ENCODE measurements at places on chromosomes 16 and 17.

- DNase-seq = peak; percentile 86
Observed at GRCh38 chr16:679814-680624, at the start of gene STUB1. Gene STUB1, plus strand, starts transcription at chr16:680410. Its CDS starts 116 bp downstream, at chr16:680526.

GRCh38 chr16:1545044-1546040, 11.9 kb downstream of the TMEM204 start:
- no peak for DNase-seq

DNA sequence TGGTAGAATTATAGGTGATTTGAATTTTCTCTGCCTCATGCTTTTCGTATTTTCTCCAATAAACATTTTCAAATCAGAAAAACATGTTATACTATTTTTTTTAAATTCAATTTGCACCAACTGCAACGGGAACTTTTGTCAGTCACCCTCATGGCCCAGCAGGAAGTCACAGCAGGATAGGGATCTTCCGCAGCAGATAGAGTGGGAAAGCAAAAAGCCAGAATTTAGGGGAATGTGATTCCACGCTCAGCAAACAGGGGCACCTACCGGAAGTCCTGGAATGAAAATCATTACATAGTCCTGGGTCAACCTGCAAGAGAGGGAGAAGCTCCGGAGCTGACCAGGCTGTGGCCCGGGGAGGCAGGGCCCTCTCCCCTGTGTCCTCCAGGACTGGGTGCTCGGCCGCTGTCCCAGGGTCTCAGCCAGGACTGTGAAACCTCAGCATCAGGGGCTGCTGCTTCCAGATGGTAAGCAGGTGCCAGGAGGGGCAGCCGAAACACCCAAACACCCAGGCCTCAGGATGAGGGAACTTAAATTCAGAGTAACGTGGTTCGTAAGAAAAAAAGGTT, 3.9 kb downstream of the SLC47A2 start:
- no peak for DNase-seq

- no peak for DNase-seq
Observed at GRCh38 chr17:65933290-65933689, 258.6 kb downstream of the CEP112 start.

DNA sequence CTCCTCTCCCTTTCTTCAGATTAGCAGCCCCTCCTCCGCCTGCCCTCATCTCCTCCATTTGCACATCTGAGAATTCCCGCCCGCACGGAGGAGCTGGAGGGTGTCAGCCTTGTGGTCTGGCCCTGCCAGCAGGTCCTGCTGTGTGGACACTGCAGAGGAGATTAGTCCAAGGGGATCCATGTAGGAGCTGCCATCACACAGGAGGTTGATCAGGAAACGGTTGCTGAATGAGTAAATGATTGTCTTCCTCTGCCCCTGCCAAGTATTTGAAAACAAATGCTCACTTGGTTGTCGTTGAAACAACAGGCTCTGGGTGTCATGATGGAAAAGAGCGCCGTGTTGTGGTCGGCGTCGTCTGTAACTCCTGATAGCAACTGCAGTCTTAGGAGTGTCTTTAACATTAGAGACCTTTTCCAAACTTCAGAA, 63.8 kb upstream of the CHMP6 start:
- DNase-seq = no peak

- DNase-seq = no peak
Observed at GRCh38 chr16:49484936-49485335, 111.3 kb downstream of the C16orf78 start.

GRCh38 chr17:8084250-8084649, 3.3 kb downstream of the ALOX12B start:
- DNase-seq = no peak

GRCh38 chr17:80666867-80667266, 122.2 kb downstream of the RPTOR start:
- DNase-seq = no peak

DNA sequence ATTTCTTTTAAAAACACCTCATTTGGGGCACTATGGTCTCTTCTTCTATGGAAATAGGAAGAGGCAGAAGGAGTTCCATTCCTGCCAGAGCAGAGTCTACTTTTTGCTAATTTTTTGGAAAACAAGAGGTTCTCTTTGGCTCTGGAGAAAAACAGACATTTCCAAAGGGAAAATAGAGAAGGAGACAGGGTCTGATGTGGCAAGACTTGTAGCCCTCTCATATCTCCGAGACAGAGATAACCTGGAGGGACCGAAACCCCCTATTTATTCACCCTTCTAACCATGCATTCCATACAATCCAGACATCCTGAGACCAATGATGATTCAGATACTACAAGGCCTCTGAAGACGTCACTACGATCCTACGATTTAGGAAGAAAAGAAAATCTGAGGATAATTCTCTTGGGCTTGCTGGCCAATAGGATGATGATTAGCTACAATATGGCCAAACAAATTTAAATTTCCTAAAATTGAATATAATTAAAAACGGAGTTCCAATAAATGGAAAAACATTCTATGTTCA, 70.2 kb downstream of the HIC1 start:
- no peak for DNase-seq

GRCh38 chr16:60107871-60108270, 1373.8 kb upstream of the GOT2 start:
- DNase-seq = no peak

DNA sequence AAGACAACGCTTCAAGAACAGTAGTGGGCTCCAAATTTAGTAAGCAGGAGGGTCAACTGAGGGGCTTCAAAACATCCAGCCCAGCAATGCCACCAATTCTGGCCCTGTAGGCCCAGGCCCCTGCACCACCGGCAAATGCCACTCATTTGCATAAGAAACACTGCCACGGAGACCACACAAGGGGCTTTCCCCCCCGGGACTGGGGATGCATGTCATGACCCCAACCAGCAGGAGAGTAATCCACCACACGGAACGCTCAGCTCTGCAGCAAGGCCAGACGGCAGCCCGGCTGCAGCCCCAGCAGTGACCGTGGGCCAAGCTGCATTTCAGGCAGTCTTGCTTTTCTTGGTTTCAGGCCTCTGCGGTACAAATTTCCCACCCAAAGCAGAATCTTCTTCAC, 14.1 kb downstream of the TMEM11 start:
- no peak for DNase-seq

GRCh38 chr16:10594312-10594950, 14.0 kb upstream of the EMP2 start:
- peak; percentile 27 for DNase-seq

DNA sequence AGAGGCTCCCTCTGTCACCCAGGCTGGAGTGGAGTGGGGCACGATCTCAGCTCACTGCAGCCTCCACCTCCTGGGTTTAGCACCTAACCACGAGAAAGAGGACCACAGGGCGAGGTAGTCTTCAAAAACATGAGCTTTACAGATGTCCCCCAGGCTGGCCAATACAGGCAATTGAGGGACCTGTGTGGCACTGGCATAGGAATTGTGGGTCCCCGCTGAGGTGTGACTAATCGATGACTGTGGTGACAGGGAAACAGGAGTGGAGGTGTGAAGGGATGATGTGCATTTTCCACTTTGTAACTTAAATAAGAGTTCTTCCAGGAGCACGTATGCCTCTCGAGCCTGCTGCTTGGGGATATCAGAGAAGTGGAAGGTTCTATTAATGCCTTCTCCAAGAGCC, 12.6 kb upstream of the ARHGAP17 start:
- no peak for DNase-seq

- no peak for DNase-seq
Observed at GRCh38 chr17:72342627-72343527, 222.1 kb downstream of the SOX9 start.

DNA sequence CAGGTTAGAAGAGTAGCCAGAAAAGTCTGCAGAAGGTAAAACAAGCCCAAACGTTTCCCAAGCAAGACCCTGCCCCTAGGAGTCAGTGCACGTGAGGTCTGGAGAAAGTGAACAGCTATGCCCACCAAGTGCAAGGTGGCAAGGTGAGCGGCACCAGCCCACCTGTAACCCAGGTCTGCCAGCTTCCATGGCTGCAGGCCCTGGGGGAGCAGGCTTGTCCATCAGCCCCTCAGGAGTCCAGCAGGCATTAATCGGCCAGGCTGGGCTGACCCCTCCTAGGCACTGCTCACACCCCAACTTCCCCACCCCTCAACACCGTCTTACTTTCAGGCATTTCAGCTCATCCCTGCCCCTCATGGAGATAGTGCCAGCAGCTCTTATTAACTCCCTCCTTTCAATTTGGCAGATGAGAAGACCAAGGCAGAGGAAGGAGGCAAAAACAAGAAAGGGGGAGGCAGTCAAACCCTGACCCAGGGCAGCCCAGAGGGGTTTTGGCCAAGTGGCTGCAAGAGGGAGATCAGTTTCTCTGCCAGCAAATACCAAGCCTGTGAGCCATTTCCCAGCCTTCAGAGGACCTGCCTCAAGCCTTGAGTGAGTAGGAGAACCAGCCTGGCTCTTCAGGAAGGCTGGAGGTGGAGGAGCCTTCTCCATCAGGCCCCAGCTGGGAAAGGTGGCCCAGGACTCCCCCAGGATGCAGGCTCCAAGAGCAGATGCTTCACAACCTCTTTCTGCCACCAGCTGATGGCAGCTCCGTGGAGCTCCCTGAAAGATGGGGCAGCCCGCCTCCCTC, 14.7 kb downstream of the BEAN1 start:
- DNase-seq = no peak

- no peak for DNase-seq
Observed at GRCh38 chr17:57881783-57882351, 32.0 kb upstream of the MRPS23 start.

- DNase-seq = no peak
Observed at GRCh38 chr16:68382296-68382718, 66.0 kb downstream of the SMPD3 start.

- no peak for DNase-seq
Observed at GRCh38 chr17:32268734-32269288, 3.2 kb downstream of the RHBDL3 start.

DNA sequence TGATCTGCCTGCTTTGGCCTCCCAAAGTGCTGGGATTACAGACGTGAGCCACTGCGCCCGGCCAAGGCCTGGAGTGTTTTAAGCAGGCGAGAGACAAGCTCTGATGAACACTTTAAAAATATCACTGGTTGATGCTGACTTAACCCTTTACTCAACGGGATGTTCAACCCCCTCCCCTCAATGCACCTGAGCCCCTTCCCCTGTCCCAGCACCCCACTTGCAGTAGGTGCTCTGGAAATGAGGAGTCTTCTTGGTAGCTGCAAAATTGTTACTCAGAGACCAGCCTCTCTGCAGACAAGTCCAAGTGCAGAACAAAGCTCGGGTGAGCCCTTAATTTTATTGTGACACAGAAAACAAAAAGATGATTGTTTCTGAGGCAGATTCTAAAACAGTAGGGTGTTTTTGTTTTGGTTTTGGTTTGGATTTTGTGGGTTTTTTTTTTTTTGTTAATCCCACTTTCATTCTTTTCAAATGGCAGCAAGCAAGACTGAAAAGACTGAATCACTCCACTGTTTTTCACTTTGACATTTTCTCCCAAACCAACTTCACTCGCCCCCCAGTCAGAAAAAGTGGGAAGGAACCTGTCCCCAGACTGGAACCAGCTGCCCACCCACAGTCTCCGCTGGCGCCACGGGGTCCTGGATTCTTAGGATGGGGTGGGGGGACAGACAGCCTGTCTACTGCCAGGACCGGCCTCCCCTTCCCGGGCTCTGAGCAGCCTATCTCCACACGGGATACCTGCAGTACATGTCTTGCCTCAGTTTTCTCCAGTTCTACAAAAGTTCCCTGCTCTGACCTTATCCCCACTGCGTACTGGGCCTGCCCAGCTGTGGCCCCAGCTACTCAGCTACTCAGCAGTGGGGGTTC, 5.2 kb upstream of the PLLP start:
- no peak for DNase-seq

GRCh38 chr16:23821875-23822688, 13.7 kb upstream of the PRKCB start:
- no peak for DNase-seq

GRCh38 chr17:31558748-31559583, 167.5 kb downstream of the RAB11FIP4 start:
- peak; percentile 56 for DNase-seq

DNA sequence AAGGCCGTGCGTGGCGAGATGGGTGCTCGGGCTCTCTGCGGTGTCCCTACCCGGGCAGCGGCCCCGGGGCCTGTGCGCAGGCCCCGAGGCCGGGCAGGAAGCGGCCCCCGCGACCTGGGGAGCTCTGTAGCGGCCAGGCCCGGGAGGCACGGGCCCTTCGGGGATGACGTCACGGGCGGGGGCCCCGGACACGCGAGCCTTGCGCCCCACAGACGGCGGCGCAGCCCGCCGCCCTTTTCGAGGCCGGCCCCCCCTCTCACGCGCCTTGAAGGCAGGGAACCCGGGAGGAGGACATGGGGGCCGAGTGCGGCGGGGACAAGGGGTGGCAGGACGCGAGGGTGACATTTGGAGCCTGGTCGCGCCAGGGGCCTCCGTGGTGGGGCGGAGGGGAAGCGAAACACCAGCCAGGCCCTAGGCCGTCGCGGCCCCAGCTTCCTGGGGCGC, 1.1 kb downstream of the RAI1 start:
- DNase-seq = peak; percentile 60

GRCh38 chr16:87570938-87571867, 31.1 kb upstream of the JPH3 start:
- no peak for DNase-seq

- DNase-seq = no peak
Observed at GRCh38 chr16:24571096-24571495, 31.7 kb downstream of the RBBP6 start.

DNA sequence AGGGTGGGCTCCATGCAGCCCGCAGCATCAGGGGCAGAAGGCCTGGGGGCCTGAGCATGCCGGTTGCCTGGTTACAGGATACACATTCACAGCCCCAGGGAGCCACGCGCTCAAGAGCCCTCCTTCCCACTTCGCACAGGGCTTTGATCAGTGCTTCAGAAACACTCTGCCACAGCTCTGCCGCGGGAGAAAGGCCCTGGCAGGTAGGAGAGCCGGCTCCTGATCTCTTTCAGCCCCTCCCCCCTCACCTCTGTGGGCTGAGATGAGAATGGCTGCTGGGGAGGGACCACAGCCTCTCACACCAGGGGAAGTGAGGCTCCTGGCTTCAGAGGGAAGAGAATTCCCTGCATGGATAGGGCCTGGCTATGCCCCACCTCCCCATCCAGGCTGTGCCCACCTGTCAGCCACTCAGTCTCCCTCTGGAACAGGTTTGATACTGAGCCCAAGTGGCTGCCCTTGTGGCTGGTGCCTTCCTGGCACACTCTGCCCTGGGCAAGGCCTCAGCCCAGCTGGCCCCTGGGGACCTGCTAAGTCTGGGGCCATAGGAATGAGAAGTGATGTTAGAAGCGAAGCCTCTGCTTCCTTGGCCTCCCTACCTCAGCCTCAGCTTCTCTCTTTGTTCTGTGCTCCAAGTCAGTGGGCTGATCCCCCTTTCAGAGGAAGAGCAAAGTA, 8.6 kb downstream of the DOK4 start:
- DNase-seq = no peak

GRCh38 chr17:75087558-75088453, at the start of gene SLC16A5:
Gene SLC16A5, plus strand, starts transcription at chr17:75087954. Its CDS starts 5,683 bp downstream, at chr17:75093637.
- peak; percentile 72 for DNase-seq

- DNase-seq = no peak
Observed at GRCh38 chr16:19479302-19479721, 42.6 kb downstream of the GDE1 start.

DNA sequence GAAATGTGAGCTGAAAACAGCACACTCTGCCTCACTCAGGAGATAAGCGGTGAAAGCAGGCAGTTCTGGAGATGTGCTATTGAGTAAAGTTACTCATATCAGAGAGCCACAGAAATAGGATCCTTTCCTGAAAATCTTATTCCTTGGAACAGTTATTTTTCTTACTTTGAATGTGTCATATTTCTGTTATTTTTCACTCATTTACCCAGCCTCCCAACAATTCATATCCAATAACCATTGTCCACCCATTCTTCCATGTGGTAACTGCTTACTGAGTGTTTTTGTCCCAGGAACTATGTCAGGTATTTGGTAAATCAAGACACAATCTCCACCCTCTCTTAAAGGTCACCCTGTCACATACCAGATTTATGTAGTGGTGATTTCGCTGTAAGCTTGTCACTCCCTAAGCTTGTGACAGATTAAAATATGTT, 144.9 kb downstream of the PARN start:
- no peak for DNase-seq
